ENCODE measurements at places on chromosomes 7 and 10.

DNA sequence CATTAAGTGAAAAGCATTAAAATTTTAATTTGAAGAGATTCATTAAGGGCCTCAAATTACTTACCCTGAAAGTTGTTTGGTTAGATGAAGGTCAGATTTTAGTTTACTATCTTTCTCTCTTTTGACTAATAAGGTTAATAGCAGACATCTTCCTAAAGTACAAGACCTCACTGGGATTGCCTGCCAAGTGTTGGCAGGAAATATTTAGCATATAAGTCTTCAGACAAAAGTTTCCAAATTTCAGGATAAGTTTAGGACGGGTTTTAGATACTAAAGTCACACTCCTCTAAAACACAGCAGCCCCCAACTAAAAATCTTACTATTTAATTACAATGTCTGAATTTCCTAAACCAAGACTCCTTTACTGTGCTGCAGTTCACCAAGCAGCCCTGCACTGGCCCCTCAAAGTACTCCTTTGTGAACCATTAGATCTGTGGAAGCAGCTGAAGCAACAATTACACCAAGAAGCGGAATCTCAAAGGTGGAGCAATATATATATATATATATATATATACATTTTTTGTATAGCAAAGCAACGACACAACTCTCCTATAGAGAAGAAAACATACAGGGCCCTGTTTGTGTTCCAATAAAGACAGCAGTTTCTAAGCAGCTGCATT is 91.2 kb upstream of the KCNIP2 start:
- no peak for DNase-seq

DNA sequence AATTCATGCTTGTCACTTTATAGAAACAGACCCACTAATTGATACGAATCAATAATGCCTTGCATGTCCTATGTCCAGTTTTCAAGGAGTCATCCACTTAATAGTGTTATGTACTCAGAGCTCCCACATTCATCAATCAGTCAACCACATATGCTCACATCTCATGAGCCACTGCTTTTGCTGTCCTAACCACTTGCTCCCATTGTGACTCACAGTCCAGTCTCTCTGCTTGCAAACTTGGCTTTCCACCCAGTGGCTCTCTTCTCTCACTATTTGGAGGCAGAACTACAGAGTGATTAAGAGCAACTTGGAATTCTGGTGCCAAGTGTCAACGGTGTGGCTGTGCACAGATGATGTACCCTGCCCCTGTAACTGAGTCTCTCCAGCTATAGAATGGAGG is 166.0 kb downstream of the SNX13 start:
- DNase-seq, result no peak

GRCh38 chr7:21215307-21215706 is 212.6 kb upstream of the SP4 start:
- DNase-seq, result no peak

DNA sequence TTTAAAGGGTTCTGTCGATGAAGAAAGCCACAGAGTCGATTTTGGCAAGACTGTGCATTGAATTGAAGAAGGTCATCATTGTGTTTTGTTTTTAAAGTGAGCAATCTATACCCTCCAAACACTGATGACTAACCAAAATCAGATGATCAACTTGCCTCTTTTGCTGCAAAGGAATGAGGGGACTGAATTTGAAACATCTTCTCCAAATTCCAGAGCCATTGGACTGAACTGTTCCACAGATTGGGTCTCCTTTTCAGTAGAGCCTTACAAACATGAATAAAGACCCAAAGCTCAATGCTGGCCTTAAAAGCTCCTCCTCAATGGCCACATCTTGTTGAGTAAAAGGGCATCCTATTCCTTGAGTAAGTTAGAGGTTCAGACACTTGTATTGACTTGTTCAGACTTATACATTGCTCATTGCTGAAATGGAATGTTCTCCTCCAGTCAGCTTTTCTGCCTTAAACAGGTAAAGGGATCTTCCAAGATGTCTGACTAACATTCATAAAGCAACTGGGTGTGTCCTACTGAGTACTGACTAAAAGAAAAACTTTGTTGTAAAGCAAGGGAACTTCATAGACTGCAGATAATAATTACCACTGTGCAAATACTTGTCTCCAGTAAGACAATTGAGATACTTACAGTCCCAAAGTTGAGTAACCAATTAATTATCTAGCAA is 630.6 kb downstream of the KCNMA1 start:
- DNase-seq, result no peak

GRCh38 chr7:154843670-154844237 is 159.2 kb downstream of the PAXIP1 start:
- no peak for DNase-seq

DNA sequence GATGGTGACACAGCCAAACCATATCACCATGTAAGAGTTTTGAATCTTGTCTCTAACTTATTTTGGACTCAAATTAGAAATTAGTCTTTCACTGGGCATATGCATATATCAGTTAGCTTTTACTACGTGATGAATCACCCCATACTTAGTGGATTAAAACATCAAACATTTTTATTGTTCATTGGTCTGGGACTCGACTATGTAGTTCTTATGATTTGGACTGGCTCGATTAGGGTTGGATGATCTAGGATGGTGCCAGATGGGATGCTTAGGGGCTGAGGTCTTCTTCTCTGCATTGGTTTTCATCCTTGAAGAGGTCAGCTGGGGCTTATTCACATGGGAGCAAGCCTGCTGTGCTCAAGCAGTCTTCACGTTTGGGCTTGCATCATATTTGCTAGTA is 264.9 kb downstream of the EXOC4 start:
- DNase-seq, result no peak

DNA sequence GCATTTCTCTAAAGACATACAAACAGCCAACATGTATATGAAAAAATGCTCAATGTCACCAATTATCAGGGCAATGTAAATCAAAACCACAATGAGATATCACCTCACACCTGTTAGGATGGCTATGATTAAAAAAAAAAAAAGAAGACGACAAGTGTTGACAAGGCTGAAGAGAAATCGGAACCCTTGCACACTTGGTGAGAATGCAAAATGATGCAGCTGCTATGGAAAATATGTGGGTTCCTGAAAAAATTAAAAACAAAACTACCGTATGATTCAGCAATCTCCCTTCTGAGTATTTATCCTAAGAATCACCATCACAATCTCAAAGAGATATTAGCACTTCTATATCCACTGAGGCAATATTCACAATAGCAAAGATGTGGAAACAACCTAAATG is 11.3 kb downstream of the LMBR1 start:
- no peak for DNase-seq

DNA sequence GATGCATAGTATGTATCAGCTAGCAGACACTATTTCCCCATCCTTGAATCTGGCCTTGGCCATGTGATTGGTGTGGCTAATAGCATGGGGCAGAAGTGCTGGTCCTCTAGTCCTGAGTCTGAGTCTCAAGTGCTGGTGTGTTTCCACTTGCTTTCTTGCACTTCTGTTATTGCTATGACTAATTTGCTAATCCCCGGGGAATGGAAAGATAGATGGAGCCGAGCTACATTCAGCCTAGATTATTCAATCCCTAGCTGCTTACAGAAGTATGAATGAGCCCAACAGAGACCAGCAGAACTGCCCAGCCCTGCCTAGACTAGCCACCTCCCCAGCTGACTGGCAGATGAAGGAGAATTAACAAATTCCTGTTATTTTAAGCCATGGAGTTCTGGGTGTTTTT is 53.2 kb upstream of the SYPL1 start:
- DNase-seq, result no peak

- no peak for DNase-seq
Observed at GRCh38 chr10:107747851-107748250, 583.3 kb upstream of the SORCS1 start.

- DNase-seq, result no peak
Observed at GRCh38 chr10:77159538-77160110, 478.0 kb downstream of the KCNMA1 start.

- no peak for DNase-seq
Observed at GRCh38 chr7:101179117-101179516, 976 bp downstream of the NAT16 start.

DNA sequence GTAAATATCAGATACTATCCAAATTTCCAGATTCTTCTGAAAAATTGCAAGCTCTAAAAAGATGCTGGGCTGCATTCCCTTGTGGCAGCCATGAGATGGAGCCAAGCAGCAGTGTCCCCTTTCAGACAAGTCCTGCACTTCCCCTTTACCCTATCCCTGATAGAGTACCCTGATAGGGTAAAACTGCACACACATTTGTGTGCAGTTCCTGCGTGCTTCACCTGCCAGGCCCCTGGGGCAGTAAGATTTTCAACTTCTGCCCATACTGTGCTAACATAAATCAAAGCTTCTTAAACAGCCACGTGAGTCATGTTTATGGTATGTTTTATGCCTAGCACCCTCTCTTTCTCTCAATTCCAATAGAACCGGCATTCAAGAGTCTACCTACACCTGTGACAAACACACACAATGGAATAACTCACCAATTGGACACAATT is 52.2 kb downstream of the IFIT5 start:
- DNase-seq, result no peak

DNA sequence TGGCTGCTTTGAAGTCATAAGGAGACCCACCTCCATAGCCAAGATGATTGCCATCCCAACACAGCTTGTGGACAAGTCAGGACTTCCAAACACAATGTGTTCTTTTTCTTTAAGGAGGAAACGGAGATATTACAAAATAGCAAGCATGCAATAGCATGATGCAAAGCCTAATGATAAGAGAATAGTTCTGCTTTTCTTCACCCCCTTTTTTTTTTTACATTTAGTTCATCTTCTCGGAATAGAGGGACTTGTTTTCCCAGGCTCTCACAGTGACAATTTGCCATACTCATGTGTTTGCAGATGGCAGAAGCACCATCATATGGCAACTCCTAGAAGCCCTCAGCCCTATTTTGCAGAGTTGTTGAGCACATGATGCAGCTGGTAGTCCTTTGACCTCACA is 119.8 kb downstream of the ITGB8 start:
- DNase-seq, result no peak

GRCh38 chr10:60203993-60204618 is 185.6 kb downstream of the ANK3 start:
- DNase-seq, result no peak

DNA sequence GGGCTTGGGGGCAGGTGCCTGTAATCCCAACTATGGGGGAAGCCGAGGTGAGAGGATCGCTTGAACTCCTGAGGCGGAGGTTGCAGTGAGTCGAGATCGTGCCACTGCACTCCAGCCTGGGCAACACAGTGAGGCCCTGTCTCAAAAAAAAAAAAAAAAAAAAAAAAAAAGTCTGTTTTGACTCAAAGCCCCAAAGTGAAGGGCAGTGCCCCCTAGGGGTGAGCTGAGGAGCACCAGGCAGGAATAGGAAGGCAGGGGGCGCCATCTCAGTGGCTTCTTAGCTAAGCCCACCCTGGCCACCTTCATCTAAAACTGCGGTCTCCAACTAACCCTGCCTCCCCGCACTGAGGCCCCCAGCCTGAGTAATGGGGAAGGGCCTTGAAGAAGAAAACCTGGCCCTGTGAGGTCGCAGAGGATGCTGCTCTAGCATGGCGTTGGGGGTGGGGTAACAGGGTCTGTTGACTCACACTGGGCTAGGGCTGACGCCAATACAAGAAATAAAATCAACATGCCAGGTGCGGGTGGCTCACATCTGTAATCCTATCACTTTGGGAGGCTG is 9.8 kb downstream of the PODXL start:
- DNase-seq, result no peak

GRCh38 chr10:24113901-24114300 is 95.0 kb upstream of the KIAA1217 start:
- no peak for DNase-seq

- no peak for DNase-seq
Observed at GRCh38 chr7:69531050-69531449, 67.2 kb upstream of the AUTS2 start.

DNA sequence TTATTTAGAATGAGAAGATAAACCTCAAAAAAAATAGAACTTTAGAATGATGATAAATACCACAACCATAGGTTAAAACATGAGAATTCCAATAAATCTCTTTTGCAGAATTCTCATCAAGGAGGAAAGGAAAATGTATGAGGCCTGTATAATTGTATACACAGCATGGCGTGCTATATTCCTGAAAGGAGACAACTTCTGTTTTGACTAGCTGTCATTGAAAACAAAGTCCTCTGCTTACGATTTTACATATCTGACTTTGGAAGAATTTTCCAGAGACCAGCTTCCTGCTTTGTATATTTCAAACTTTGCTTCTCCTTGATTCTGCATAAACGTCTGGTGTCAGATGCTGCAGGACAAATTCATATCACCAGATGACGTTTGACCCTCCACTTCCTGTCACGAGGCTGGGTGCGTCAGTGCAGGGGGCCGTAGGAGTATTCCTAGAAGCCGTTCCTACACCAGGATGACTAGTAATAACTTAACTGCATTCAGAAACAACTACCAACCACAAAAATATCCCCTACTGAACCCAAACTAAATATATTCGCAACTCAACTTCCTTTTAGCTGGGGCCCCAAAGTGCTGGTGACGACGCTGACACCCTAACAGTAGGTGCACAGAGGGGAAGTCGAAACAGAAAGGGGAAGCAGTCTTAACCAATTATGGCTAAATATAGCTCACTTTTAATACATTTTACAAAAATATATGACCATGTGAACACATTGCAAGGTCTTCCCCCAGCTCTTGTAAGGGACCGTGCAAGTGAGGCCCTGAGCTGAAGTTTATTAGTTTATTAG is 178.6 kb upstream of the INHBA start:
- DNase-seq, result peak; percentile 85

GRCh38 chr7:138542183-138542582 is 82.1 kb downstream of the TRIM24 start:
- DNase-seq, result no peak

DNA sequence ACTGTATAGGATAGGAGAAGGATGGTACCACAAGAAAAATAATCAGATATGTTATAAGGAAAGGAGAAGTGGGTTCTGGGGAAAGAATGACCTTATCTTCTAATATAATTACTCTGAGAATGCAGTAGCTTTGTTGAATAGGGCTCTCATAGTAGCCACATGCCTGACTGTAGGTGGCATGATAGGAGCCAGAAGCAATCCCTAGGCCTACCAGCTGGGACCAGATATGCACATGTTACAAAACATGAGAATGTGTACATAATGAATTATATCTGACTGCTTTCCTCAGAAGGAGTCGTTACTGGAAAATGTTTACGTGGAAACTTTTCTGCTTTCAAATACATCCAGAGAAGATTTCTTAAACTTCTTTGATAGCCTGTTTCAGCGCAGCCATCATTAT is 53.2 kb upstream of the FAM3C start:
- no peak for DNase-seq

DNA sequence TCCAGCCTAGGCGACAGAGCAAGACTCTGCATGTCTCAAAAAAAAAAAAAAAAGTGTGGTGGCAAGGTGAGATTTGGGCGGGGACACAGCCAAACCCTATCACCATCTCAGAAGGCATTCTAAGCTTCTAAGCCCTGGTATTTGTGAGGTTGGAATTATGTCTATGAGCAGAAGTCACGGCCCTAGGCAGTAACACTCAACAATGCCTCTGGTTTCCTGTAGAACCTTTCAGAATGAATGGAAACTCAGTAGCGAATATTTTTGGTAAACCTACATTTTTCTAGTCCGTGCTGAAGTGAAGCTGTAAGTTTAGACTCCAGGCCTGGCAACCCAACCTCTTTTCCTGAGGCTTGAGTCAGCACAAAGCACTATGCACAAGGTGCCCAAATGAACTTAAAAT is 88.3 kb downstream of the FAM107B start:
- no peak for DNase-seq

GRCh38 chr7:27656724-27657123 is 6.0 kb downstream of the HIBADH start:
- DNase-seq, result no peak

Data from KG1 (cell line).